ENCODE measurements at places on chromosomes 5 and 9.

DNA sequence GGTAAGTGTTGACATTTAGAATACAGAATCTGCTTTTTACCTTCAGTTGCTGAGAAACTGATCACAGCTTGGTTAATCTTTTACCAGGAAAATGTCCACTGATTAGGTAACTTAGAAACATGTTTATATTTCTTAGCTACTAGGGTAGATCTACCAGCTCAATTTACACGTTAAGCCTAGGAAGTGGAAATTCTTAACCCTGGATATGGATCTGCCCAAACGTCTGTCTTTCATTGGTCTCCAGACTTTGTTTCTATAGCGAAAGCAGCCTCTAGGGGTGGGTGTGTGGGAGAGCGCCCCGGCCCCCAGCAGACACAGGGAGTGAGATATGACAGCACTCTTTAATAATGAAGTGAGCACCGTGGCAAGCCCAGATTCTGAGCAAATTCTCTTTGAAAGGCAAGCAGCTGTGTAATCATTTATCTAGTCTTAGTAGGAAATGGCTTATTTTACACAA lies 141.6 kb upstream of the ZNF608 start:
- DNase-seq: no peak

DNA sequence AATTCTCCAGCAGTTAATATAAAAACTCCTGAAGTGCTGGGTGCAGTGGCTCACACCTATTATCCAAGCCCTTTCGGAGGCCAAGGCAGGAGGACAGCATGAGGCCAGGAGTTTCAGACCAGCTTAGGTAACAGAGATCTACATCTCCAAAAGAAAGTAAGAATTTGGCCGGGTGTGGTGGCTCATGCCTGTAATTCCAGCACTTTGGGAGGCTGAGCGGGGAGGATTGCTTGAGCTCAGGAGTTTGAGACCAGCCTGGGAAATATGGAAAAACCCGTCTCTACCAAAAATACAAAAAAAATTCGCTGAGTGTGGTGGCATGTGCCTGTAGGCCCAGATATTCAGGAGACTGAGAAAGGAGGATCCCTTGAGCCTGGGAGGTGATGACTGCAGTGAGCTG lies 6.7 kb upstream of the GPBP1 start:
- DNase-seq: no peak

DNA sequence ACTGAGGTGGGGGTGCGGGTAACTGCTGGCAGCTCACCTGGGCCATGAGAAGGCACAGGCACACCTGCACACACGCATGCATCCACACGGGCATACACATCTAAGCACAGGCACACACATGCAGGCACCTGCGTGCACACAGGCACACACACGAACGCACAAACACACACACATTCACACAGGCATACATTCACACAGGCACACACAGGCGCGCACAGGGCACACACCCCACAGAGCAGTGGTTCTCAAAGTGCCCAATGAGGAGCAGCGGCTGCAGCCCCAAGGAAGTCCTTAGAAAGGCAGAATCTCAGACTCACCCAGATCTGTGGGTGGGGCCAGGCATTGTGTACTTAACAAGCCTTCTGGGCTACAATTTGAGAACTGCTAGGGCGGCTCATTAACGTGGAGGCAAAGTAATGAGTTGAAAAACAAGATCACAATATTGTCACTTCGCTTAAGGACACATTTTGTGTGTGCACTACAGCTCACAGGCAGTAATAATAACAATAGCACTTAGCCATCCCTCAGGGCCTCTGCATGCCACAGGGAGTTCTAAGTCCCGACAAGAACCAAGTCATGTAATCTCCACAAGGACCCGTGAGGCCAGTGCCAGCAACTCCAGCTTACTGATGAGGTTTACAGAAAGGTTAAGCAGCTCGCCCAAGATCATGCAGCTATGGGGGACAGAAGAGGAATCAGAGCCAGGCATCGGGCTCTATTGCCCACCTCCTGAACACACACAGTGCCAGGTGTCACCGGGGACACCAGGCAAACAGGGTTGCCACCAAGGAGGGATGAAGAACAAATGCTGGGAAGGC lies 91.6 kb downstream of the ROR2 start:
- DNase-seq: no peak

- DNase-seq: no peak
These were observed 66.0 kb downstream of the KLF4 start for GRCh38 chr9:107423540-107423939.

DNA sequence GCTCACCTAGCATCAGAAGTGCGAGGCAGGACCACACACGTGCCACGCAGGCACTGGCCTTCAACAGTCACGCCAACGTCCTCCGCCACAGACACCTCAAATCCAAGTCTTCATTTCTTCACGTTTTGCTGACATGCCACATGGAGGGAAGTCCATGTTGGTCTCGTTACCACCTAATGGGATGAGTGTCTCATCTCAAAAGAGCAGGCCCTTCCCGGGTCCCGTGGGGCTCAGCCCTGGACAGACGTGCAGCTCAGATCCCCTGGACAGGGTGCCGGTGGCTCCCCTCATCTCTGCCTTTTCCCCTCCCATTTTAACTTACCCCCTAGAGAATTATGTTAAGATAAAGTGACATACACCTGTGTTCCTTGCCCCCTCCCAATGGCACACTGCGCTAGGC lies 76.8 kb downstream of the MRPL36 start:
- DNase-seq: no peak

DNA sequence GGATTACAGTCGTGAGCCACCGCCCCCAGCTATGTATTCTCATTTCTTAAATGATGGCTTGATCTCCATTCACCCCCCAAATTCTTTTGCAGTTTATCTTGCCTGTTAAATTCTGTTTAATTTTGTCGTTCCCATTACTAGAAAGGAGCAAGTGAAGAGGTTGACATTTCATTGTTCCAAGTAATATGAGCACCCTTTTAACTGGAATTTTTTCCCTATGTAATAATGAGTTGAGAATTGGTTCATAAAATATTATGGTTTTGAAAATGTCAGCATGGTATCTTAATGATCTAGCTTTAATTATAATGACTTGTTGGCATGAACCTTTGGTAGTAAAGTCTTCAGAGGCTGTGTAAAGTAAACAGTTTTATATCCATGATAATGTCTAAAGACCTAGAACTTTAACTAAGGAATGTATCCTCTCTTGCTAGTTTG lies 37.4 kb downstream of the F2RL2 start:
- no peak for DNase-seq

GRCh38 chr9:121452085-121452484 lies 47.6 kb downstream of the GGTA1 start:
- no peak for DNase-seq

GRCh38 chr5:1915316-1915715 lies 32.6 kb upstream of the IRX4 start:
- no peak for DNase-seq

DNA sequence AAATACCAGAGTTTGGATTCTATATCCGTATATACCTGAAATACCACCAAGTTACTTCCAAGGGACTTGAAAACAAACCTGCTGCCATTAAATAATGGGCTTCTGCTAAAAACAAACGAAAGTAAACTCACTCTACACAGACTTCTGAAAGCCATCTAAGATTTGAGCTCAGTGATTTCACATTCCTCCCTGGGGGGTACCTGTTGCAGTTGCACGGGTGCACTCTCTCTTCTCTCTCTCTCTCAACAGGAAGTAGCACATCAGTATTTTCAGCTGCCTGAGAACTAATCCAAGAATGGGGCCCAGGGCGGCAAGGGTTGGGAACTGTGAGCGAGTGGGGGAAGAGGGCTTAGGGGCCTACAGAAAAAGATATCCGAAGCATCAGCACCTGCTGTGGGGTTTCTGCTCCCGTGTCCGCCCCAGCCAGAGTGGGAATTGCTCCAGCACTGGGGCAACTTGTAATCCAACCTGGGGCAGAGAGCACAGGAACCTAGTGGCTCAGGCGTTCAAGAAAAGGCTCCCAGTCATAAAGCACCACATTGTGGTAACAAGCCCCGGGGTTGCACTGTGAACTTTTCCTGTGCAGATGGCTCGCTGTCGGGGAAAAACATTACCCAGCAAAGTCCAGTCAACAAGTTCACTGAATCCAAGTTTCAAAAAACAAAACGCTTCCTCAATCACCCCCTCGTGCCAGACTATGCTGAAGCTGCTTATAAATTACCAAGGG lies 99.8 kb downstream of the EFNA5 start:
- DNase-seq: peak; percentile 4

DNA sequence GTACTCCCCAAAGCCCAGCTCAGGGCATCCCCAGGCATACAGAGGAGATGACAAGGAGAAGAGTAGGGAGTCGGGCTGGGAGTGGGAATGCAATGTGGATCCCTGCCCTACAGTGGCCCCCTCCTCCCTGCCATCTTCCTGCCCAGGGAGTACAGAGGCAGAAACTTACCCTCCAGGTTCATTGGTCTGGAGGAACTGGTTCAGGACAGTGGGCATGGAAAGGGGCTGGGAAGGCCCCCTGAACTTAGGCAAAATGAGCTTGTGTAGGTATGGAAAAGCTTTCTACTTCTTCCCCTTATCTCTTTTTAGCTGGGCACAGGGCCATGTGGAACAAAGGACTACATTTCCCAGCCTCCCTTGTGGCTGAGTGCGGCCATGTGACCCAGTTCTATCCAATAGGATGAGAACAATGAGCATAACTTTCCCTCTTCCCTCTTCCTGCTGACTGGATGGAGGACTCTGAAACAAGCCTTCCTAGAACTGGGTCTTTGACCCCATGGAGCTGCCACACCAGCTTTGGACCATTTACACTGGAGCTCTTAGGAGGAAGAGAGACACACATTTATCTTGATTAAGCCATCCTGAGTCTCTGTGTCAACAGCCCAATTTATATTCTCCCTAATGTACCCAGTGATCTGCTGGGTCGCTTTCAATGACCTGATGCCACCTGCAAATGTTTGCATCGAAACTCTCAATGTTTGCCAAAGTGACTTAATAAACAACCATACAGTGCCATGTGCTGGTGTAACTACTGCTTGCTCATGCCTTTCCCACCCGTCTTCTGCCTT lies 25.0 kb upstream of the HMCN2 start:
- DNase-seq: no peak

- DNase-seq: no peak
These were observed 72.9 kb upstream of the ALDH1B1 start for GRCh38 chr9:38319496-38320173.

GRCh38 chr5:85159395-85159794 lies 774.7 kb upstream of the EDIL3 start:
- no peak for DNase-seq

GRCh38 chr9:77864211-77864889 lies 167.3 kb downstream of the GNAQ start:
- no peak for DNase-seq

DNA sequence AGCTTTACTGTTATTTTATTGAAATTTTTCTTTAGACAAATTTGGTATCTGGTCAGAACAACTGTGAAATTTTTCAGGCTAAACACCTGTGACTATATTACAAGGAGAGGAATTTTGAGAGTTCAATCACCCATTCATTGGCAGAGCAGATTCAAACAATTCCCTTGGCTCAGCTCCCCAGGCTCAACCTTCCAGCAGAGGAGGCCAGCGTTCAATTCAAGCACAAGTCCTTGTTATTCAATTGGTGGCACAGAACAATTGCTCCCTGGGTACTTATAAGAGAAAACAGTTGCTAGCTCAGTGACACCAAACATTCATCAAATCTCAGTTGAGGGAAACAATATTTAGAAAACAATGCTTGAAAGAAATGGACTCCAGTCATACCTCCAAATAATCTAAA lies 83.3 kb downstream of the SUSD1 start:
- DNase-seq: no peak

GRCh38 chr9:74887981-74888370 lies 255 bp upstream of the TRPM6 start:
- DNase-seq: no peak

GRCh38 chr5:119752921-119753886 lies 123.8 kb downstream of the FAM170A start:
- no peak for DNase-seq

DNA sequence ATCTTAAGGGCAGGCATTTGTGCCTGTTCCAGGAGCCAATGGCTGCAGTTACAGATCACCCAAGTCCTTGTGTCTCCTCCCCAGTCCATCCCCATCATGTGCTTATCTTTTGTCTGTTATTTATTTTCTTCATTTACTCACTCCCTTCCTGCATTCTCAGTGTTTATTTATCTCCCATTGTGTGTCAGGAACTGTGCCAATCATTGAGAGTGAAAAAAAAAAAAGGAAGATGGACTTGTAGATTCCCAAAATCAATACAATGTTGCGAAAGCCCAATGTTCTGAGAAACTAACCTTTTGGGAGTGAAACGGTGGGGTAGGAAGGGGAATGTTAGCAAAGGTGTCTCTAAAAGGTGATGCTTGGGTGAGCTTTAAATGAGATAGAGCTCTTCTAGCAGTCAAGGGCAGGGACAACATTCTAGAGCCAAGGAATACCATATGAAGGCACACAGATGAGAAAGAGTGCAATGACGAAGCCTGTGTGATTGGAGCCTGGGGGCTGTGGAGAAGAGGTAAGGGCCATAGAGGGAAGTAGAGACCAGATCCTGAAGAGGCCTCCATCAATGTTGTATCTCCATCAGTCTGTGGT lies 53.0 kb downstream of the CMYA5 start:
- DNase-seq: no peak

DNA sequence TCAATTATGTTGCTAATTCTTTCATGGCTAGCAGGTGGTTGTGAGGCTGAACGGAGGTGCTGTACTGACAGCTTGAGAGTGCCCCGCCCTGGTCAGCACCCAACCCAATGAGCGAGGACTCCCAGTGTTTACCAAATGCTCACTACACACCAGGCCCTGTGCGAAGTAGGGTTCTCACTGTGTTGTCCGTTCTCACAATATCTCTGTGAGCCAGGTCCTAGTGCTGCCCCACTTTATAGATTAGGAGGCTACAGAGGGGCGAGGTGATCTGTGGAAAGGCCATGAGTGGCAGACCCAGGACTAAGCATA lies 28.2 kb downstream of the COL15A1 start:
- DNase-seq: no peak

- DNase-seq: no peak
These were observed 199.4 kb downstream of the ARRDC3 start for GRCh38 chr5:91183743-91184142.

GRCh38 chr5:148465381-148466235 lies 81.8 kb downstream of the FBXO38 start:
- DNase-seq: no peak

DNA sequence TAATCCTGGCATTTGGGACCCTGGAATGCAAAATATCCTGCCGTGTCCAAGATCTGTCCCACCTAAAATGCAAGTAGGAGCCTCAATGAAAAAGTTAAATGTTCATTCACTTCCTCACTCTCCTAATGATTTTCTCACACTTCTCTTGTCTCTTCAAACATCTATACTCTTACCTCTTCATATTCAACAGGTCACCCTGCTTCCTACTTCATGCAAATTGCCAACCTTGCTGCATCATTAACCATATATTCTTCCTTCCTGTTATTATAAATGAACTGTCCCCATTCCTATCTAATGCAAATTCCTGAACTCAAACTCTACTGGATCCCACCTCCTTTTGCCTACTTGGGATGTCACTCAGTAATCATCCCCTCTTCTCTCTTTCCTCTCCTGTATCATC lies 74.4 kb downstream of the STRBP start:
- DNase-seq: no peak
